ENCODE measurements at places on chromosomes 4 and X.

- DNase-seq = no peak
These were observed 55.1 kb downstream of the PPP3CA start for GRCh38 chr4:101292214-101292613.

DNA sequence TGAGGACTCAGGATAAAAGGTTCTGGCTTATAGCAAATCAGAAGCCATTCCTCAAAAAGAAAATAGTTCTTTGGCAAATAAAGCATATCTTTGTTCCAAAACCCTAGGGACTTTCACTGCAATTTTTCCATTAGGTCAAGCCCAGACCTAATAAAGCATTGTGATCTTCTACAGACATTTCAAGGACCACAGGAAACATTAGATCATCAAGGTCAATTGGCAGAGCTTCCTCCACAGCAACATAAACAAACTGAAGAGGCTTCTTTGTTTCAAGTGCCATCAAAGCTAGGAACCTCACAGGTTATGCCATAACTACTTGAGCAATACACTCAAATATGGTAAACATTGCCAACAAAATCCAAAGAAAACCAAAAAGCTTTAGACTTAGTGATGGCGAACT lies 144.9 kb downstream of the ANXA5 start:
- DNase-seq = no peak

DNA sequence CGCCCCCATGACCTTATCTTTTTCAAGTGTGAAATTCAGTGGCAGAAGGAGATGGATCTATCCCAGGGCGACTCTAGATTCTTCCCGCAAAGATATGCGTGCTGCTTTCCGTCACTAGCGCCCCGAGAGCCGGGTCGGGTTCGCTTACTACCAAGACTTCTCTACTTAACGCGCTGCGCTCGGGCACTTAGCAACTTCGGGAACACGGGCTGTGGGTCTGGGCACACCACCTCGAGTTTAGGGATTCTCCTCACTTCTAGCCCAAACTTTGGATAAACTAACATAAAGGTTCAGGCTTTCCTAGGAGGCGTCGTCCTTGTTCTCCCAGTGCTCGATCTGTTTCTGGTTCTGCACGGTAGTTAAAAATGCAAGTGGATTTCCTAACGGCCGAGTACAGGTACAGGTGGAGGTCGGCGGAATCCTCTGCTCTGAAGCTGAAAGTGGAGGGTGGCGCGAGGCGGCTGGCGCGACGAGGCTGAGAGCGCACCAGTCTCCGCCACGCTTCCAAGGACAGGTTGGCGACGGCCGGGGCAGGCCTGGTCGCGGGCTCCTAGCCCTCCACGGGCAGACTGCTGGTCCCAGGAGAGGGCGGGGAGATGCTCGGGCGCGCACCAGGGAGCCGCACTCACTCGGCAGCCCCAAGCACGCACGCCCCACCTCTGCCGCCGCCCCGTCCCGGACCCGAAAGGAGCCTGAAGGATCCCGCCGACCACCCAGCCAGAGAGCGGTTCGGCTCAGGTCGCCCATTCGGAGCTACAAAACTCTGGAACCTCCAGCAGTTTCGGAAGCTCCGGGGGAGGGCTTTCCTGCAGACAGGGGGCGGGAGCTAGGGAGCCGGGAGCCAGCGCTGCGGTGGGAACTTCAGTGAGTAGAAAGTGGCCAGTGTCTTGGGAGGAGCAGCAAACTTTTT lies 100.8 kb upstream of the TENM3 start:
- no peak for DNase-seq

DNA sequence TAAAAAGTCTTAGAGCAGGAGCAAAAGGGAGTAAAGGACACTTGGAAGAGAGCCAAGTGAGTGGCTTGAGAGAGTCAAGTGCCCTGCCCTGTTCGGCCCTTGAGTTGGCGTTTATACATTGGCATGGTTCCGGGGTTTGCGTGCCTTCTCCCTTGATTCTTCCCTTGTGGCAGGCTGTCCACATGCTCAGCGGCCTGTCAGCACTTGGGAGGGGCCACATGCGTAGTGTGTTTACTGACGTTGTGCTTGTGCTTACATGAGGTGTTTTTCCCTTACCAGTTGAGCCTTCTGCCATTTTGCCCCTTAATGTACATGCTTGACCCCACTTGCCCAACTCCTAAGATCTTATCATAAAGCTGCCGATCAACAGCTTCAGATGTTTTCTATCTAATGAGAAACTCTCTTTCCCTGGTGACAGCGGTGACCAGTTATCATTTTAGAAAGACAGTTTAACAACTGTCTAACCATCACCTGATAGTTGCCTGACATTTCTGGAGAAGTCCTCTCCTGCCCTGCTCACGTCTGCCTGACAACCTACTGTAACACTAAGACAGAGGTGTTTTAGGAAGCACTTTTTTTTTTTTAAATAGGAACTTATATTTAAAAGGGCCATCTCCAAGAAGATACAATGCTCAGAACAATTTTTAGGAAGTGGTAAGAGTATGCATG lies 49.5 kb upstream of the GC start:
- DNase-seq = no peak

DNA sequence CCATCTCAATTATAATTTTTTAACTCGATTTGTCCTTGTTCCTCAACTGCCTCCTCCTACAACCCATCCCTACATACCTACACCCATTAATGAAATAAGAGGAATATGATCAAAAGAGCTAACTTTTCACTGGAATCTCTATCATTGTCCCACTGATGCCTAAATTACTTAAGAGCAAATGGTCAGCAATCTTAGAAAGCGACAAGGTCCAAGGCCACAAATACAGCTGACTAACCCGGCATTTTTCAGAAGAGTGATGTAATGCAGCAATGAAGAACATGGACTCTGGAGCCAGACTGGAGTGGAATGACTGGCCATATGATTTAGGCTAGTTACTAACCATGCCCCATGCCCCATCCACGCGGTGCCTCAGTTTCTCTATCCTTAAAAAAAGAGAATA lies 56.2 kb downstream of the PPA2 start:
- DNase-seq = no peak

DNA sequence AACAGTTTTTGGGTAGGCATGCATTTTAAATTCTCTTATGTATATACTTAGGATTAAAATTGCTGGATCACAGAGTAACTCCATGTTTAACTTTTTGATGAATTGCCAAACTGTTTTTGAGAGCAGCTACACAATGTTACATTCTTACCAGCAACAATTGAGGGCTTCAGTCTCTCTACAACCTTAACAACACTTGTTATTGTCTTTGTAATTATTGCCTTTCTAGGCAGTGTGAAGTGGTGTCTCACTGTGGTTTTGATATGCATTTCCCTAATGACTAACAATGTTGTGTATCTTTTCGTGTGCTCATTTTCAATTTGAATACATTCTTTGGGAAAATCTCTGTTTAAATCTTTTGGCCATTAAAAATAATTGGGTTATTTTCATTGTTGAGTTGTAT lies 17.3 kb upstream of the F11 start:
- no peak for DNase-seq

GRCh38 chr4:70958681-70959080 lies 34.8 kb upstream of the DCK start:
- no peak for DNase-seq

DNA sequence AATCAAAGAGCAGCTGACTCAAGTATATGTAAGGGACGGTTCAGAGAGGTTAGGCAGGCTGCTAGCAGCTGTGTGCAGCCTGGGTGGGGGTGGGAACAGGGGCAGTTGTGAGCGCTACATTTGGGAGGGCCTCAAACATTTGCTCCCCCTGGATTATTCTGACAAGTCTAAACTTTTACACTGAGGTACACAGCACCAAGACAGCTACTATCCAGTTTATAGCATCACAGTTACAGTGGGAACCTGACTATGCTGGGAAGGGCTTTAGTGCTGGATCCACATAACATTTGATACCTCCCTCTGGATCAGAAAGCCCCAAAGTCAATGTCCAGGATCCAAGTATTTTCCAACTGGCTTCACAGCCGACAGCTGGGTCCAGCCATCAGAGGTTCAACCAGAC lies 55.8 kb upstream of the GIMD1 start:
- DNase-seq = no peak

- no peak for DNase-seq
These were observed 104.9 kb downstream of the FAM13A start for GRCh38 chr4:88952081-88952480.

- DNase-seq = no peak
These were observed 239.0 kb upstream of the HTR2C start for GRCh38 chrX:114344756-114345349.

DNA sequence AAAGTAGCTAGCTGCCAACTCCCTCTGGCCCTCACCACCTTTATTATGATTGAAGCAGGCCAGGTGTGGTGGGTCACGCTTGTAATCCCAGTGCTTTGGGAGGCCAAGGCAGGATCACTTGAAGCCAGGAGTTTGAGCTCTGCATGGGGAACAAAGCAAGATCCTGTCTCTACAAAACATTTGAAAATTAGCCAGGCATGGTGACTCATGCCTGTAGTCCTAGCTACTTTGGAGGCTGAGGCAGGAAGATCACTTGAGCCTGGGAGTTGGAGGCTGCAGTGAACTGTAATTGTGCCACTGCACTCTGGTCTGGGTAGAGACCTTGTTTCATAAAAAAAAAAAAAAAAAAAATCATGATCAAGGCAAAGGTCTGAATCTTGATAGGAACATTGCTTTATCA lies 467.0 kb upstream of the DIPK2B start:
- no peak for DNase-seq

DNA sequence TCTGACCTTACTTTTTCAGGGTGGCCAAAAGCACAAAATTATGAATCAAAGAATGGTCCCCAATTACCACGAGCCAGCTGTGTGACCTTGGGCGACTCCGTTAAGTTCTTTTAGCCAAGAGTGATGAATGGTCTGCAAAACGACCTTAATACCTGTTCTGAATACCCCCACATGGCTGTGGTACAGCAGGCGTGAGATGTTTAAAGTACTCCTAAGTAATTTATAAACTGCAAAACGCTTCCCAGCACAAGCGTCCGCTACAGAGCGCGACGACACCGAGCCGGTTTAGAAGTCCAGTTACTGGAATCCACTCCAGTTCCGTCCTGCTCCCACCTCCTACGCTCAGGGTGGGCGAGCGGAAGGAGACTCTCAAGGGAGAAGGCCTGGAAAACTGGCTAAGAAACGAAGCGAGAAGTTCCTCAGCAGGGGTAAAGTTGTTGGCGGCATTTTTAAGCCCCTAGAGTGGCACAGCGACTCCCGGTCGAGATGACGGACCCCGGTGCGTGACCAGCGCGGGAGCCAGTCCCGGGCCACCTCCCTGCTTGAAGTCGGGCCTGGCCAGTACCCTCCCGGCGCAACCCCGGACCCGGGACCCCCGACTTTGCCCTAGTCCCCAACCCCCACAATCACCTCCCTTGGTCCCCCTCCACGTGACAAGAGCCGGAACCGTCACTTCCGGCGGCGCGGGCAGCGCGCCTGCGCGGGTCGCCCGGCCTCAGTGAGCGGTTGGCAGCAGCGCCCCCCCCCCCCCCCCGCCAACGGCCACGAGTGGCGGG lies 659 bp upstream of the BMP2K start:
- peak; percentile 61 for DNase-seq

GRCh38 chrX:50594788-50595187 lies 124.2 kb upstream of the DGKK start:
- DNase-seq = no peak

DNA sequence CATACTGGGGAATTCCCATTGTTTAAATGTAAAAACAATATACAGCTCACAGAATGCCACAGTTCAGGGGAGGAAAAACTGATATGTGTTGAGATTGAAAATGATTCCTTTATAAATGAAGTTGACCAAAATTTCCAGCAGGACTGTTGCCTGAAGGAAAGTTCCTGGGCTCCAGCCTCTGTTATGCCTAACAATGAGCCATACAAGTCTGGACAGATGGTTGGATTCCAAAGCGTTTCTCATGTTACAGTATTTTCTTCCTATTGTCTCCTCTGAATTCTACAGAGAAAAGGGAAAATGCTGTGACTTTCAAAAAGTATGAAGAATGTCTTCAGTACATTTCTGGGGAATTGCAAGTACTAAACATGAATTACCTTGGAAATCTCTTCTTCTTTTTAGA lies 73.3 kb downstream of the ALPK1 start:
- no peak for DNase-seq

- no peak for DNase-seq
These were observed 435.3 kb downstream of the ZIC3 start for GRCh38 chrX:138001226-138001625.

GRCh38 chrX:153406011-153406410 lies 4.9 kb upstream of the PNMA6E start:
- DNase-seq = no peak

- no peak for DNase-seq
These were observed 25.8 kb upstream of the VEGFC start for GRCh38 chr4:176818531-176818930.

DNA sequence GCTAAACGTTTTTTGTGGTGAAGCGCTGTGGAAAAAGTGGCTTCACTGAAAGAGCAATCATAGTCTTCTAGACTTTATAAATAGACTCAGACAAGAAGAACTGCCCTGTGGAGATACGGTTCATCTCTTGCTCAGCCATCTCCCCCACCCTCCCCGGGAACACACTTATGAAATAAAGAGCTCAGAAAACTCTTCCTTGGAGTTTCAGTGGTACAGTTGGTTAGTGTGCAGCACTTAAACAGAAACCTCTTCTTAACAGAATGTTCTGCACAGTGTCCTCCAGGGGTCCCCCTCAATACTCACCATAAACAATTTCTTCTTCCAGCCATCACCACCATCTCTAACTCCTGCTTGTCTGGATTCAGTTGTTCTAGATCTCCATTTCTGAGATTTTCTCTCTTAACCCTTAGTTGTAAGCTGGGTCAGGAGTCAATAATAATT lies 313.0 kb downstream of the ARHGAP10 start:
- no peak for DNase-seq

- DNase-seq = no peak
These were observed 16.9 kb upstream of the TMEM165 start for GRCh38 chr4:55378617-55379467.

GRCh38 chr4:180665481-180665880 lies 1577.7 kb upstream of the TENM3 start:
- DNase-seq = no peak

- no peak for DNase-seq
These were observed 120.1 kb downstream of the MANBA start for GRCh38 chr4:102640669-102641068.

- no peak for DNase-seq
These were observed 75.0 kb downstream of the FAT4 start for GRCh38 chr4:125389713-125390112.

DNA sequence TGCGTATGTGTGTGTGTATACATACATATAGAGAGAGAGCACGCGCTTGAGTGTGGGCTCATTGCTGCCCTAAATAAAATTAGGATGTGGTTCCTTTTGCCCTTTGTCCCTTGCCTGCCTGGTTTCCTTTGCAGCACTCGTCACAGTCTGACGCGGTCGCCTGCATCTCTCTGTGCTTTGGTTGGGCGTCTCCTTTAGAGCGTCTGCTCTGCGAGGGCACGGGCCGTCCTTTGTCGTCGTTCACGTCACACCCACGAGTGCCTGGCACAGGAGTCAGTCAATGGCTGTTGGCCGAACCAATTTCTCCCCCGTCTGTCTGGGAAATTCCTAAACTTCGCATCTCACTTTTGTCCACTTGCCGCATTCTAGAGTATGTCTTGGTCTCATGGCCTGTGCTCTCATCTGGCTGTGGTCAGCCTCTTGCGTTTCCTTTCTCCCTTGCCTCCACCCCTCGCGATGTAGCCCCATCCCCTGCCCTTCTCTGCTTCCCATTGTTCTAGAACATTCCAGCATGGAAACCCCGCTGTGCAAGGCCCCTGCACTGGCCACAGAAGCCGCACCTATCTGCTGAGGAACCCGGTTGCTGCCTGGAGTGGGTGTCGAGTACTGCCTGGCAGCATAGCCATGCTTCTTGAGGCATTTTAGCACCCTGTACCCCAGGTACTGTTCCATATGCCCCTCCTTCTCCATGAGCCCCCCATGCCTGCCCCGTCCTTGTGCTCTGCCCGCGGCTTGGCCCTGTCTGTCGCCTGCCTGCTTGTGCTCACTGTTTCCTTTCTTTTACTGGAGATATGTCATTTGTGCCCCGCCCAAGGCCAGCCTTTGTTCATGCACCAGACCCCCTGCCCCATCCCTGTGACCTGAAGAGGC lies 8.0 kb downstream of the MAEA start:
- DNase-seq = no peak
